Thyroid gland (tissue), 4 donors: ENCODE measurements at places on chromosomes 7 and 10.

GRCh38 chr10:132463333-132464255 lies 66.6 kb downstream of the PWWP2B start:
- no peak for DNase-seq

DNA sequence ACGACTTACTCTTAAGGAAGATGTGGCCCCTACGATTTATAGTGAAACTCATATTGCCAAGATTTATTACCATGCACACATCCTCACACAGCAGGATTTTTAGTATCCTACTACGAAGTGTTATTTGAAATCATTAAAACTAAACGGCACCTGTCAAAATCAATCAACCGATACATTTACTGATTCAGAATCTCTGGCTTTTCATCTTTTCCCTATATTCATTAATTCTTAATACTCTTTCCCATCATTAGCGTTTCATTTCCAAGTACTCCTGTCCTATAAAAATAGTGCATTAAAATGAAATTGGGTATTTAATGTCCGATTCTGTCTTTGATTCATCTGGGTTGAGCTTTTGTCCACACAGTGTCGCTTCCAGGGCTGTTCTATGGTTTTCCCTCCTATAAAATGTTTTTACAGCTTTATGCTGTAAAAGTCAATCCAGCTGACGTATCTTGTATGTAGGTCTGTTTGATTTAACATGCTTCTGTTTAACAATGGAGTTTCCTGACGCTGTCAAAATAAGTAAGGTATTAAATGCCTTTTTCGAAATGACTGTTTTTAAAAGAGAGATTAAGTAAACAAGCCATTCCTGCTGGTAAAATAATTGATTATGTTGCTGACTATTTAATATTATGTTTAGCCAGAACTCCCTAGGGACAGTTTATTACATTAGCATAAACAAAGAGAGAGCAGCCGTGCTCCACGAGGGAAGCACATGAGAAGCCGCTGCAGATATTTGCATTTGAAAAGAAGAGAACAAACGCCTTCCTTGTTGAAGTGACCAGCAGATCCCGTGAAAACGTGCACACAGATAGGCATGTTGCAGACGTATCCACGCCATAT lies 22.3 kb upstream of the SFMBT2 start:
- no peak for DNase-seq

GRCh38 chr7:71144963-71145362 lies 13.0 kb downstream of the GALNT17 start:
- no peak for DNase-seq

DNA sequence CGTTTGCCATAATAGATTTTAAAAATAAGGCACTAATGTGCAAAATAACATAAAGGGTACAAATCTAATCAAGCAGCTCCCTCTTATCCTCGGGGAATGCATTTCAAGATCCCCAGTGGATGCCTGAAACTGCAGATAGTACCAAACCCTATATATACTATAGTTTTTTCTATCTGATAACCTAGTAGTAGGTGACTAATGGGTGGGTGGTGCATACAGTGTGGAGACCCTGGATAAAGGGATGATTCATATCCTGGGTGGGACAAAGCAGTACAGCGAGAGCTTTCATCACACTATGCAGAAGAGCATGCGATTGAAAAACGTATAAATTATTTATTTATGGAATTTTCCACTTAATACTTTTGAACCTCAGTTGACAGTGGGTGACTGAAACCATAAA lies 464.5 kb downstream of the GRID1 start:
- DNase-seq: no peak

DNA sequence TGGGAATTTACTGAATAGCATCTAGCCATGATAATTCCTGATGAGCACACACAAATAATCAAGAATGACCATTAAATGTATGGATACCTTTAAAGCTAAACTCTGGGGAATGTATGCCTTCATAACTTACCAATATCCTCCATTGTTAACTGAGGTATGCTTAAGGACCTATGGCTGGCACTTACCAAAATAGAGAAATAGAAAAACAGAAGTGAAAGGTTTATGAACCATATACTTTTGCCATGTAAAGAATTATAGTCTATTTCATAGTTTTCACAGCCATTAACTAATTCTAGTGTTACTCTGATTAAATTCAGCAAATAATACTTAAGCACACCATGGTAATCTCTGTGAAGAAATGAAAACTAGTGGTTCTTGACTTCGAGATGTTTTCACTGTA lies 1360.6 kb upstream of the LRRTM3 start:
- no peak for DNase-seq

- DNase-seq: no peak
These were observed 69.0 kb downstream of the CREB3L2 start for GRCh38 chr7:137932881-137933269.

DNA sequence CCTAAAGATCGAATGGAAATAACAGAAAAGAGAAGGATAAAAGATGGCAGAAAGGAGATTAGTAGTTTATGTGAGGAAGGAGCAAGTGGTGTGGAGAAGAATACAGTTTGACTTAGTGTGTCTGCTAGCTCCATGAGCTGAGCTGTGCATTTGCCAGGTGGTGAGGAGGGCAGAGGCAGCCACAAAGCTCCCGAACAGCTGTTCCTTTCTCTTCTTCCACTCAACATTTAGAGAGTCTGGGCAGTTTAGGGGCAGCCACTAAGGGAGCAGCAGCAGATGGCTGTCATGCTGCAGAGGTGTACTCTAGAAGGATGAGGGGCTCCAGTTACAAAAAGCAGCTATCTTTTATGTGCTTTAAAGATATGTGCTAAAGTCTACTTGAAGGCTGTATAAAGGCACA lies 674.4 kb downstream of the GRM8 start:
- DNase-seq: no peak

- peak; percentile 95 for DNase-seq
These were observed 60.9 kb upstream of the ADRB1 start for GRCh38 chr10:113982769-113983168.

DNA sequence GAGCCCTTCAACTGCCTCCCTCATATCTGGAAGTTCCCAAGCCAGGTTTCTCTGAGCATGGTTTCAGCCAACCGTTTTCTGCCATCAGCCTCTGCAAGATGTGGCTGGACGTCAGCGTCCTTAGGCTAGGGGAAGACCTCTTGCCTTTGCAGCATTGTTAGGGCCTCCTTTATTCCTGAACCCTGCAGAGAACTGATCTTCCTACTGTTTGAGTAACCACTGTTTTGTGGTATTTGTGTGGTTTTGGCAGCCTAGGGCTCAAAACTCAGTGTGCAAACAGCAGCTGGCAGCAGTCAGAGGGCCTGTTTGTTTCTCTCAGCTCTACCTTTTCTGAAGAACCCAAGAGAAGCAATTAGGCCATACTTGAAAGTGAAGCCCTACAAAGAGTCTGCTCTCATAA lies 83.4 kb upstream of the SEMA3E start:
- DNase-seq: no peak

GRCh38 chr7:126442908-126443307 lies 809.8 kb downstream of the GRM8 start:
- DNase-seq: no peak
